NCI-H69 (cell line): ENCODE measurements at places on chromosomes 11 and 22.

GRCh38 chr11:12329169-12329568 lies 48.2 kb upstream of the PARVA start:
- DNase-seq: no peak

- peak; percentile 60 for DNase-seq
Measured at GRCh38 chr11:117315285-117316196, 515 bp downstream of the BACE1 start.

GRCh38 chr11:86571273-86571948 lies 101.0 kb downstream of the ME3 start:
- peak; percentile 81 for DNase-seq

DNA sequence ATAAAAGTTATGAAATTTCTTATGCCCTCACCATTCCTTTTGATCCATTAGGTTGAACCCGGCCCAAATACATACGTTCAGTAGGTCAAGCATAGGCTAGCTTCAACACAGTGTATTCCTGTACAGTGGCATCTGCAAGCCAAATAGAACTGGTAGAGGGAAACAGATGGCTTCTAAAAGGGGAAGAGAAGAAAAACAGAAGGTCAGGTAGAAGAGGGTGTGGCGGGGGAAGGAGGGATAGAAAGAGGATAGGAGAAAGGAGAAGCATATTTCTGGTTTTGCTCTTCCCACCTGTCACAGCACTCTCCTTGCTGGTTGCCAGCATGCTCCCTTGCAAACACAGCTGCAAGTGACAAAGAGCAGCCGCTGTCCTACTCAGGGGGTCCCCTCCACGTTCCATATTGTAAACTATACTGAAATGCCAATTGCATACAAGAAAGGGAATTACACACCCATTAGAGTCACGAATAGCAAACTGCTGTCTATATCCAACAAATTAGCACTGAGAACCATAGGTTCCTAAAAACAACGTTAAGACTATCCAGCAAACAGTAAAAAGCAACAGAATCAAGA lies 71.8 kb downstream of the PHF21A start:
- peak; percentile 96 for DNase-seq

GRCh38 chr11:120660024-120660565 lies 148.5 kb downstream of the GRIK4 start:
- peak; percentile 61 for DNase-seq

GRCh38 chr22:48993655-48994054 lies 834.0 kb downstream of the BRD1 start:
- no peak for DNase-seq

- DNase-seq: peak; percentile 98
Measured at GRCh38 chr22:35458547-35459422, 58.8 kb downstream of the MCM5 start.

DNA sequence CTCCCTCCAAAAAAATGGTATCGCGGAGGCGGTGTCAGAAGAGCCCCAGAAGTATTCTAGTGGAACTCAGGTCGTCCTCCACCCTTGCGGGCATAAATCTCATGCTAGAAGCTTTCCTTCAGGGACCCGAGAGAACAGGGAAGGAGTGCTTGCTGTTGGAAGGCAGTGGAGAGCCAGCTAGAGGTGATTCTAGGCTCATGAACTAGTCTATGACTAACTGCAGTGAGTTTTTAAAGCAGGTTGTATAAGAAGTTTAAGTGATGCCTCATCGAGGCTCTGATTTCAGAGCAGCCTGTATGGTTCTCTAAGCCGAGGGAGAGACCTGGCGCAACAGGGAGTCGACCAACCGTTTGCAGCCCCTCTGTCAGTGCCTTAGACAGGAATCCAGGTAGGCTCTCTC lies 85.7 kb downstream of the TBC1D22A start:
- no peak for DNase-seq

DNA sequence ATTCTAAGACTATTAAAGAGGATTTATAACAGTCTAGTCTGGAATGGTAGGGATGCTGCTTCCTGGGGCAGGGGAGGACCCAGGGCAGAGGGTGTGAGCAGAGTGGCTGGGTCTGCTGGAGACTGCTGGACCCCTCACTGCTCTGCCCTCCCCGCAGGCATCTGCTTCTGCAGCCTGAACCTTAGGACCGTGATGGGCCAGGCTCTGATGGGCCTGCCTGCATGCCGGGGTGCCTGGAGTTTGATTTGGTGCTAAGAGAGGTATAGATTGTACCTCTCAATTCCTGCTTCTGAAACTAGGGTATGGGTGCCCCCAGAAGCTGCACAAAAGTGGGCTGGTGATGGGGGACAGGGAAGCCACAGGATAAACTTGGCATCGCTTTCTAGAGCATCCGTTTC lies 54.9 kb downstream of the CD82 start:
- no peak for DNase-seq

DNA sequence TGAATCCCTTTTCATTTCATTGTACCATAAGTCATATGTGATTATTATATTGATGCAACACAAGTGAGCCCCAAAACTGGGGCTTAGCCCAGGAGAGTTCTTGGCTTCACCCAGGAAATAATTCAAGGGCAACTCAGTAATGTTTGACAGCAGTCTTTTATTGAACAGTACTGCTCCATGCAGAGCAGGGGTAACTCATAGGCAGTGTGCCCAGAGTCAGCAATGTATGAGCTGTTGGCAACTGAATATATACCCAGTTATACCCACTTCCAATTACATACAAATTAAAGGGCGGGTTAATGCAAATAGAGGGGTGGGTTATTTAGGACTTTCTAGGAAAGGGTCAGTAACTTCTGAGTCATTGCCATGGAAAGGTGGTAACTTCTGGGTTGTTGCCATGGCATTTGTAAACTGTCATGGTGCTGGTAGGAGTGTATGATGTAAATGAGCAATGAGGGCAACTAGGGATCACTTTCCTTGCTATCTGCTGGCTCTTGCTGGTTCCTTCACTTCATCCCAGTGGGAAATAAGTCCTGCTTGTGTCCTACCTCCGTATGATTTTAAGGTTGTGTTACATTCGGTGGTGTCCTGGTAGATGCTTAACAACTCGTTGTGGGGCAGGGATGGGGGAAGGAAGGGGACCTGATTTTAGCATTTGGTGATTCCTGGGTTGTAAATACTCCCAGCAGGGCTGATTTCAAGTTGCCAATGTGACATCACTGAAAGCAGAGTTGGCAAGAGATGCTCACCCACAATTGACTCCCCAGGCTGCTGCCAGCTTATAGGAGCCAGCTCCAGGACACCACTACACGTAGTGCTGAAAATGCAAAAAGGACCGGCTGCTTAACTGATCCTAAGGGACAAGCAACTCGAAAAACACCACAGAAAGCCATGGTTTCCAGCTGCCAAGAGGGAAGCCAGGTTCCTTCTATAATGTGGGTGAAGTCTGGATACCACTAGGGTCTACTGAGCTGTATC lies 70.1 kb downstream of the SYT9 start:
- peak; percentile 49 for DNase-seq

GRCh38 chr11:94501522-94501921 lies 7.7 kb downstream of the ANKRD49 start:
- DNase-seq: peak; percentile 23

DNA sequence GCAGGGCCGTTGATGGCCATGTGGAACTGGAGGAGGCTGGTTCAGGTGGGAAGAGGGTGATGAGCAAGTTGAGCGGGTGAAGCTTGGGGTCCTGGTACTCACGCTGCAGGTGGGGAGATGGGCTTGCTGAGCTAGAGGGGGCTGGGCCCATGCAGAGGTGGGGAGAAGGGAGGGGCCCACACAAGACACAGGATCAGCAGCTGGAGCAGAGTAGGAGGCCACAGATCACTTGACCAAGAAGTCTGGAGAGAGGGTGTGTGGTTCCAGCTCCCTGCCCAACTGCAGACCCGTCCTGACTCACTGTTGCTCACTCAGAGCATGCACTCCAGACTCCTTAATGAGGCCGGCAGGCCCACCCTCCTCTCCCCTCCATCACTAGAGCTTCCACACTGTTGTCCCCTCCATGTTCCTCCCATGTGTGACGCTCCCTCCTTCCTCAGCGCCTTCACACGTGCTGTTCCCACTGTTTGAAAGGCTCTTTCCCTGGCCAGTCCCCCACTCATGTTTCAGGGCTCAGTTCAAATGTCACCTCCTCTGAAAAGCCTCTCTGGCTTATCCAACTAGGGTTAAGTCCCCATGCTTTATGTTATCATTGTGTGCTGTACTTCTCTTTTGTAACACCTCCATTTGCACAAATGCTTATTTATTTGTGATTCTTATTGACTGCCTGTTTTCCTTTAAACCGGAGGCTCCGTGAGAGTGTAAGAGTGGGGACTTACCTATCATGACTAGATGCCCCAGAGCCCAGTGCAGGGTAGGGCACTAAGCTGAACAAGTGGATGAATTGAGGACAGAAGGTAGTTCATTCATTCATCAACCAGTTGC lies 2.3 kb downstream of the CCDC86 start:
- DNase-seq: no peak

GRCh38 chr11:130449996-130450769 lies 1.7 kb downstream of the ADAMTS15 start:
- DNase-seq: no peak
